ENCODE measurements at places on chromosomes 3 and 15.
A peak's percentile ranks its signal among the peaks of the same experiment; 100 is the strongest.

DNA sequence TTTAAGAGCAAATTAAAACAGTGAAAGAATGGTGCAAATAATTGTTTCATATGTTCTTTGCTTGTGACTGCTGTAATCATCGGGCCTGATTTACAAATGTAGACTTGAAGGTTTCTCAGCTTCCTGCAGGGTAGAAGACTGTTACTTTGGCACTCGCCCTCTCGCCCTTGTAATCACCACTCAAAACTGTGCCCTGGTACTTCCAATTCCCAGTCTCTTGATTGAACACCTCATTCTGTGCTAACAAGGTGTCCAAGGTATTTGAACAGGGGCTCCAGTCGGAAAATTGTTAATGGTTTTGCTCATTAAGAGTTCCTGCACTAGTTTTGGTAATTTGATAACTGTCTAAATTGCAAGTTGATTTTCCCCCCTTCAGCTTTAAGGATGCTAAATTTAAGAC lies 209.5 kb downstream of the ZIC1 start:
- DNase-seq = no peak
- no peak overlapping the region for H3K4me3 ChIP-seq
- H3K27me3 ChIP-seq = no peaks in the 10 kb centered on the region
- no peak overlapping the region for H3K27ac ChIP-seq
- H3K4me1 ChIP-seq = peaks cover 35% of the 10 kb centered on the region
- H3K36me3 ChIP-seq = no peaks in the 10 kb centered on the region

DNA sequence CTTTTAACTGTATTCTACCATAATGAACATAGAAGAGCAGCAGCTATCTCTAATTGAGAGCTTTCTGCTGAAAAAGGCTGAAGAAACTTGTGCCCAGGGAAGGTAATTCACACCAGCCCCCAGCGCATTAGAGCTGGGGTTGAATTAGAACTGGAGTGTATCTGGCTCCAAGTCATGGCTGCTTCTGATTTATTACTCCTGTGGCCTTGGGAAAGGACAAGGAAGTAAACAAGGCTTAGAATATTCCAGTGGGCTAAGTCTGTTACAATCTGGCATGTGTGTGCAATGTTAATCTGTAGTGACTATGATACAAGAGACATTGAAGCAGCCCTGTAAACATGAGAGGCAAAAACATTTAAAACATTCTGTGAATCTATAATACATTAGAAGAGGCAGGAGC lies 18.1 kb downstream of the CPA3 start:
- no peak overlapping the region for H3K27ac ChIP-seq
- H3K36me3 ChIP-seq = no peaks in the 10 kb centered on the region
- no peak for DNase-seq
- H3K4me3 ChIP-seq = no peak overlapping the region
- H3K4me1 ChIP-seq = peaks cover 15% of the 10 kb centered on the region
- H3K27me3 ChIP-seq = no peaks in the 10 kb centered on the region

- DNase-seq = no peak
- H3K4me3 ChIP-seq = no peak overlapping the region
- no peaks in the 10 kb centered on the region for H3K4me1 ChIP-seq
- peak overlapping the region; percentile 38 for H3K27ac ChIP-seq
These were observed 120.5 kb downstream of the DUT start for GRCh38 chr15:48451736-48452135.

- H3K27me3 ChIP-seq = peaks cover 4% of the 10 kb centered on the region
These were observed 38.8 kb upstream of the RNF7 start for GRCh38 chr3:141699324-141699723.

DNA sequence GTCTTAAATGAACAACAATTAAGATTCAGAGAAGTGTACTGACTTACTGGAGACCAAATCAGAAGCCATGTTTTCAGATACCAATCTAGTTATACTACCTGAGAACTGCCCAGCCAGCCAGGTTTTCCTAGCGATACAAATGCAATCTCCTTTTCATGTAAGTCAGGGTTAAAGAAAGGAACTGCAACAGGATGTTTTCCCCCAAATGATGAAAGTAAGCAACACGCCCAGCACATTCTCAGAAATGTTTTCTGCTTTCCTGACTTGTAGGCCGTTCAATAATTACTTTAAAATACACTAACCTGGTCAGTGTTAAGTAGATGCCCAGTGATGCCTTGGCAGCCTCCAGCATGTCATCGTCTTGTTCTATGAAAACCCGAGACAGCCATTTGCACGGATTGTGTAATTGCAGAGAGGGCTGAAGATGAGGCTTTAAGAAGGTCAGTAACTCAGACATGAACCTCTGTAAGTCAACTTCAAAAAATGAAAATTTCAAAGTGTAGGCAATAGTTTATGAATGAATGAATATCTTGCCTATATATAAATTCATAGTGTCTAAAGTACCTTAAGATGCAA lies 30.3 kb downstream of the LINS1 start:
- no peak overlapping the region for H3K4me3 ChIP-seq
- peaks cover 56% of the 10 kb centered on the region for H3K36me3 ChIP-seq
- no peak overlapping the region for H3K27ac ChIP-seq
- no peaks in the 10 kb centered on the region for H3K4me1 ChIP-seq
- no peak for DNase-seq

GRCh38 chr3:153976891-153977554 lies 144.2 kb upstream of the ARHGEF26 start:
- H3K36me3 ChIP-seq = no peaks in the 10 kb centered on the region
- H3K27me3 ChIP-seq = peaks cover 4% of the 10 kb centered on the region
- H3K27ac ChIP-seq = no peak overlapping the region
- H3K4me1 ChIP-seq = peaks cover 36% of the 10 kb centered on the region
- DNase-seq = no peak

- DNase-seq = no peak
- H3K4me1 ChIP-seq = no peaks in the 10 kb centered on the region
- H3K27me3 ChIP-seq = peaks cover 3% of the 10 kb centered on the region
- no peak overlapping the region for H3K27ac ChIP-seq
- no peaks in the 10 kb centered on the region for H3K36me3 ChIP-seq
These were observed 1278.0 kb upstream of the ALCAM start for GRCh38 chr3:104088738-104089137.

DNA sequence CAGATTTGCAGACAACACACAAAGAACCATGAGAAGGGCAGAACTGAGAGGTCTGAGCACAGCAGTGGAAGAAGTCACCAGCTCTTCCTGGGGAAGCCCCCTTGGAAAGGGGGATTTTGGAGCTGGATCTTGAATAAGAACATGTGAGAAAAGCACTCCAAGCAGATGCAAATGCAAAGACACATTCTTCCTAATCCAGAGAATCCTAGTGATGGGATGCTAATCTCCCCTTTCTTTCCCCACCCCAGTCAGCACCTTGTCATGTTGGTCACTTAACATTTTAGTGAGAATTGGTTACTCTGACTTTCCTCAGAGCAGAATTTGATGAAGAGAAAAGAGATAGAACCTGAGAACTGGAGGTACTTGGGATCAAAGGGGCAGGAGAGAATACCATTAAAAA lies 148.5 kb downstream of the SSR3 start:
- peaks cover 20% of the 10 kb centered on the region for H3K4me1 ChIP-seq
- no peak overlapping the region for H3K4me3 ChIP-seq
- H3K27me3 ChIP-seq = peaks cover 7% of the 10 kb centered on the region

DNA sequence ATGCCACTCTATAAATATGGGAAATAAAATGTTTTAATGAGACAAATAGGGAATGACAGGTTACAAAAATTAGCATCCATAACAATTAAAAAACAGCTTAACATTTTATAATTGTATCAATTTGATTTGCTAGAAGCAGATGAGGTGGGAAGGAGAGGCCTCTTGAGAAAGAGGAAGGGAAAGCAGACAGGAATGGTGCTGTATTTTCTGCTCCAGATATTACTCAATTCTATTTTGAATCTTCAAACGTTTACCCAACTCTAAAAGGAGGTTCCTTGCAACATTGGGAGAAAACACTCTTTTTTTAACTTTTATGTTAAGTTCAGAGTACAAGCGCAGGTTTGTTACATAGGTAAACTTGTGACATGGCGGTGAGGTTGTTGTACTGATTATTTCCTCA lies 44.9 kb upstream of the ALDH1A3 start:
- H3K4me3 ChIP-seq = no peak overlapping the region
- no peak for DNase-seq
- peaks cover 34% of the 10 kb centered on the region for H3K4me1 ChIP-seq
- no peak overlapping the region for H3K27ac ChIP-seq

- H3K27ac ChIP-seq = no peak overlapping the region
- H3K4me1 ChIP-seq = peaks cover 54% of the 10 kb centered on the region
These were observed 28.5 kb downstream of the SLCO2A1 start for GRCh38 chr3:134001251-134001650.

DNA sequence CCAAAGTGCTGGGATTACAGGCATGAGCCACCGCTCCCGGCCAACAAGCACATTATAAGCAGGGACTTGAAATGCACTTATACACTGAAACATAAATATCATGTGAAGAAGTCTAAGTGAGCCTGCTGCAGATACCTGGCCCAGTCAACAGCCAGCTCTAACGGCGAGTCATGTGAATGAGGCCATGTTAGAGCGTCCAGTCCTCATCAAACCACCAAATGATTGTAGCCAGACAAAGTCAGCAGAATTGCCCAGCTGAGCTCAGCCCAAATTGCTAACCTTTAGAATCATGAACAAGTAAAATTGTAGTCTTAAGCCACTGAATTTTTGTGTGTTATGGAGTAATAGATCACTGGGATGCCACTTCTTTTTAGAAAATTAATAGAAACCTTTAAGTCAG lies 37.8 kb upstream of the UACA start:
- no peaks in the 10 kb centered on the region for H3K36me3 ChIP-seq
- peaks cover 11% of the 10 kb centered on the region for H3K27me3 ChIP-seq
- H3K4me3 ChIP-seq = no peak overlapping the region
- no peak for DNase-seq
- H3K4me1 ChIP-seq = peaks cover 10% of the 10 kb centered on the region

DNA sequence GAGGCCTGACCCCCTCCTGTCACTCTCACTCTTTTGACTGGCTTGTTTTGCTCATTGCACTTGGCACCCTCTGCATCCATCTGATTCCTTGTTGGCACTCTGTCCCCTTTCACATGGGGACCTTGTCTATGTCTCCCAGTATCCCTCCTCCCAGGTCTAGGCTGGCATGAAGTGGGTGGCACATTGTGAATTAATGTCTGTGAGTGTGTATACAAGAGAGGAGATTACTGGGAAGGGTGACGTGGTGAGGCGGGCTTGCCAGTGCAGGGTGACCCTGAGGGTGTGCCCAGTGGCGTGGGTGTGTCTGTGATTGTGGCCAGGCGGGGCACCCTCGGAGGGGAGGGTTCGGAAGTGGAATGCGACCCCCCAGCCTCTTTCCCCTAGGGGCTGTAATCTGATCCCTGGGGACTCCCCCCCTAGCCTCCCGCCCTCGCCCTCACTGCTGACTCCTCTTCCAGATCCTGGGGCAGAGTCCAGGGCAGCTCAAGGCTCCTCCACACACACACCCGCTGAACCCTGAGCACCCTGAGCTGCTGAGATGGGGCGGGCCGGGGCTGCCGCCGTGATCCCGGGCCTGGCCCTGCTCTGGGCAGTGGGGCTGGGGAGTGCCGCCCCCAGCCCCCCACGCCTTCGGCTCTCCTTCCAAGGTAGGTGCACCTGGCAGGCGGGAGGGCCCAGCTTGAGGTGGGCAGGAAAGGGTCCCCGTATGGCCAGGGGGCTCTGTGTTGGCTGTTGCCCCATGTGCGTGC lies at the start of gene SEMA3B:
TSS of gene SEMA3B (plus strand) at position 445 of the 749 bp plus-strand sequence. CDS start at position 539, 94 bp downstream.
- peak within 1 kb of the TSS; percentile 91 for H3K27ac ChIP-seq
- H3K4me3 ChIP-seq = peak within 1 kb of the TSS; percentile 80
- peaks cover 13% of the 10 kb centered on the region for H3K27me3 ChIP-seq
- peaks cover 85% of the 10 kb centered on the region for H3K4me1 ChIP-seq
- H3K36me3 ChIP-seq = no peaks in the 10 kb centered on the region

DNA sequence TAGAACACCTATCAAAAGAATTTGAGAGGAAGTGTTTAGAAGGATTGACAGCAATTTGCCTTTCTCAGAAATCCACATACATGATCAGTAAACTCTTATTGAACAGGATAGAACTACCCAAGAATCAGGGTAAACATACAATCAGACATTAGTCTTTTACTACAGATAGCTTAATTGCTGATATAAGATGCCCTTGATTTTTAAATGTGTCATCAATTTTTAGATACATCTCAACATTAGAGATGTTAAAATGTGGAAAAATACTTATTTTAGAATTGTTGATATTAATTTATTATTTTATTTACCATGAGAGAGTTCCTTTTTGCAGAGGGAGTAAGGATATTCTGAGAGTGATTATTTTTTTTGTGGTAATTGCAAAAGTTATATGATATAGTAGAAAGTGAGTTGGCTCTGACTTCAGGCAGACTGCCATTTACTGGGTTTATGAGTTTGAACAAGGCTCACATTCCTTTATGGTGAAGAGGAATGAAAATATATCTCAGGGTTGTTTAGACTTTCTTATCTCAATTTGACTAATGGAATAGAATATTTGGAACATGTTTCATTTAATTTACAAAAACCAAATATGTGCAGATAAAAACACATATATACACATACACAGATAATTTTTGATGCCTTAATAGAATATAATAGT lies 302.8 kb upstream of the GOLIM4 start:
- no peak for DNase-seq
- H3K4me3 ChIP-seq = no peak overlapping the region
- H3K36me3 ChIP-seq = no peaks in the 10 kb centered on the region

GRCh38 chr15:64622410-64623260 lies 152.8 kb downstream of the RBPMS2 start:
- no peak overlapping the region for H3K4me3 ChIP-seq
- peaks cover 60% of the 10 kb centered on the region for H3K4me1 ChIP-seq
- peaks cover 2% of the 10 kb centered on the region for H3K27me3 ChIP-seq
- H3K36me3 ChIP-seq = peaks cover 25% of the 10 kb centered on the region
- no peak for DNase-seq

- H3K4me1 ChIP-seq = peaks cover 59% of the 10 kb centered on the region
- H3K27ac ChIP-seq = no peak overlapping the region
- H3K4me3 ChIP-seq = no peak overlapping the region
- H3K27me3 ChIP-seq = peaks cover 10% of the 10 kb centered on the region
- DNase-seq = no peak
These were observed 87.8 kb downstream of the CEMIP start for GRCh38 chr15:80866936-80867335.

GRCh38 chr3:72657666-72658065 lies 190.6 kb downstream of the SHQ1 start:
- no peak overlapping the region for H3K4me3 ChIP-seq
- no peaks in the 10 kb centered on the region for H3K36me3 ChIP-seq
- peaks cover 15% of the 10 kb centered on the region for H3K27me3 ChIP-seq

DNA sequence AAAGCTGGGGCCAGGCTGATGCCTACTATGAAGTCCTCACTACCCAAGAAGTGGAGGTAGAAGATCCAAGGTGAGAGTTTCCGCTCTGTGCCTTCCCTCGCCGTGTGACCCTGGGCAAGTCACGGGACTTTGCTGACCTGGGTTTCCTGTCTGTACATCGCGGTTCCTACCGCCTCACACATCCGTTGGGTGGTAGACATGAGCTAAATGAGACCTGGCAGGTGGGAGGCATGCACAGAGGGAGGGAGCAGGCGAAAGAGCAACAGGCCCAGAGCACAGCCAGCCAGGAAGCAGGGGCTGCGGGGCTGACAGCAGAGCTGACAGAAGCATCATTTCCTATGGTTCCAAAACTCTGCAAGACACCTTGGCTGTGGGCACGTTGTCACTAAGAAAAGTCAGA lies 157.3 kb upstream of the BHLHE40 start:
- peaks cover 98% of the 10 kb centered on the region for H3K36me3 ChIP-seq
- peaks cover 51% of the 10 kb centered on the region for H3K4me1 ChIP-seq
- H3K27ac ChIP-seq = peak overlapping the region; percentile 34
- H3K27me3 ChIP-seq = peaks cover 4% of the 10 kb centered on the region
